RCC 7860 (cell line): ENCODE measurements at places on chromosomes 2 and 18.

DNA sequence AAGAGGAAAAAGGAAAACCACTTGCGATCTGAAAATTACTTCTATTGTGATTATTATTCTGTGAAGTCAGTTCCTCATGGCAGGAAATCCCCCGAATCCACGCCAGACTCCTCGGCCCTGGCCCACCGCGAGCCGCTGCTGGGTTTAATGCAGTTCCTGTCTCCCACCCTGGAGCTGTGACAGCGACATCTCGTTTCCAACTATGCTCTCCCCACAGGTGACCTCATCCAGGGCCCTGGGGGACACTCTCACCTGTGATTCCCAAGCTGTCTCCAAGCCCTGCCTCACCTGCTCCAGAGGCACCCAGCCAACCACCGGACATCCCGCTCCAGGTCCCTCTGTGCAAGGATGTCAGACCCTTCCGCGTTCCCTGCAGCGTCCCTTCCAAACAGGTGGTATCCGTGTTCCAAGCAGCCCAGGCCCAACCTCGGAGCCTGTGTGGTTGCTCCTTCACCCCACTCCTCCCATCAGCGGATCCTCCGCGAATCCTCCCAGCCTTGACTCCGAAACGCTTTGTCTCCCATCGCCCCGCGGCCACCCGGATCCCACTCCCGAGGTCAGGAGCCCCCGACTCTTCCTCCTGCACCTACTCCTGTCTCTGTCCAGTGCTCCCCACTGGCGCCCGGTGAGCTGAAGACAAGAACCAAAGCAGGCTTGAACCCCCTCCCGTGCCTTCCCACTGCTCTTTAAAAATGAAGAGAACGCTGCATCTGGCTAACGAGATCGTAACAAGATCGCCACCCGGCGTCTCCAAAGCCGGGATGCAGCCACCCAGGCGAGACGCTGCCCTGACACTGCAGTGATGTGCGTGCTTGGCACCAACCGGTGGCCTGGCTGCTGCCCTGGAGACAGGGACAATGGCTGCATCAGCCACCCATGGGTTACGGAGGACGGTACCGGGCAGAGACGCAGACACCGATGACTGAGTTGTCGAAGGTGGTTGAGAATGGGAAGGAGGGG is 96.5 kb downstream of the NDUFA10 start:
- DNase-seq: no peak

DNA sequence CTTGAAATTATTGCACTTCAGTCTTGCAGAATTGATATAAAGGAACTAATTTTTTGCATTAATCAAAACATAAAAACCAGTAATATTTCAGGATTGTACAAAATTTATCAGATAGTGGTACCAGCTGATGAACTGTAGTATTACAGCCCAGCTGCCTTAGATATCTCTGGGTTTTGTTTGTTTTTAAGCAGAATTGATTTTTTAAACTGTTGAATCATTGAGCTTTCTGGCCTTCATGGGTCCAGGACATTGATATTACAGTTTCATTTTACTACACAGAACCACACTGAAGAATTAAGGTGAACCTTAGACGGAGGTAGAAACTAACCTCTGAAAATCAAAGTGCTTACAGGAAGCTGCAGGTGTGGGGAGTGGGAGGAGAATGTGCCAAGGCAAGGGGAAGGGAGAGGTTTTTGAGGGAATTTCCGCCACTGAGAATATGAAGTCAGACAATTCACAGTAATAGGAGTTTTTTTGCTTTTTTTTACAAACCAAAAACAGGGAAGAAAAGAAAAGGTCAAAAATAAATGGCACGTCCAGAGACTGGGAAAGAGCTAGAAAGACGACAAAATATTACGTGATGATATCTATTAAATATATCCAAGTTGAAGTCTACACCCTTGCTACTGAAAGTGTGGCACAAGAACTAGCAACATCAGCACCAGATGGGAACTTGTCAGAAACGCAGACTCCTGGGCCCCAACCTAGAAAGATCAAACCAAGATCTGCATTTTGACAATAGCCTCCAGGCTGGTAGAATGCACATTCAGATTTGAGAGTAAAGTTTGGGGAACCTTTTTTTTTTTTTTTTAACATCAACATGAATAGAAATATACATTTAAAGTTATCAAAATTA is 40.8 kb upstream of the SPAG16 start:
- no peak for DNase-seq

GRCh38 chr2:23988371-23988770 is 21.5 kb upstream of the MFSD2B start:
- DNase-seq: no peak

- no peak for DNase-seq
These were observed 172.6 kb upstream of the BCL2L11 start for GRCh38 chr2:110948027-110948674.

DNA sequence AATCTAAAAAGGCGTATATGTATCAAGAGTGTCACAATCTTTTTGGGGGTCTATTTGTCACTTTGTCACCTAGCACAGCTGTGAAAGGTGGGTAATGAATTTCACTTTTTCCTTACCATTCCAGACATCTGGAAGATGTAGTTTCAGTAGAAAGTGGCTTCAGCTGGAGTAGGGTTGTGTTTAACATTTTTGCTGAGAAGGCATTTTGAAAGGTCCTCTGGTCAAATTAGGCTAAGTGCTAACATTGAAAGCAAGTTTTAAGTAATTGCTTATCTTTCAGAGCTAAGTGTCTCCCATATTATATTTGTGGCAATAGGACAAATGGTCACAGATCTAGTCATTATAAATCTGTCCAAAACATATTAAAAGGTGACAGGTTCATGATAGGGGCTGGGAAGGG is 542.1 kb upstream of the SPHKAP start:
- DNase-seq: no peak

GRCh38 chr18:56267334-56267733 is 371.1 kb downstream of the TXNL1 start:
- DNase-seq: no peak

GRCh38 chr2:26945991-26946750 is 24.3 kb upstream of the MAPRE3 start:
- no peak for DNase-seq

- no peak for DNase-seq
These were observed 418.3 kb upstream of the CYRIA start for GRCh38 chr2:17083902-17084301.

- no peak for DNase-seq
These were observed 745.0 kb upstream of the ACVR2A start for GRCh38 chr2:147099845-147100244.

GRCh38 chr2:173942861-173943523 is 22.2 kb downstream of the SP3 start:
- DNase-seq: no peak

GRCh38 chr2:138507267-138507666 is 5.7 kb downstream of the SPOPL start:
- no peak for DNase-seq

GRCh38 chr2:16862471-16862870 is 196.8 kb upstream of the CYRIA start:
- DNase-seq: no peak

- DNase-seq: peak; percentile 25
These were observed 218.6 kb downstream of the DYM start for GRCh38 chr18:49241852-49242251.

- no peak for DNase-seq
These were observed 35.2 kb downstream of the ST3GAL5 start for GRCh38 chr2:85853499-85854165.

DNA sequence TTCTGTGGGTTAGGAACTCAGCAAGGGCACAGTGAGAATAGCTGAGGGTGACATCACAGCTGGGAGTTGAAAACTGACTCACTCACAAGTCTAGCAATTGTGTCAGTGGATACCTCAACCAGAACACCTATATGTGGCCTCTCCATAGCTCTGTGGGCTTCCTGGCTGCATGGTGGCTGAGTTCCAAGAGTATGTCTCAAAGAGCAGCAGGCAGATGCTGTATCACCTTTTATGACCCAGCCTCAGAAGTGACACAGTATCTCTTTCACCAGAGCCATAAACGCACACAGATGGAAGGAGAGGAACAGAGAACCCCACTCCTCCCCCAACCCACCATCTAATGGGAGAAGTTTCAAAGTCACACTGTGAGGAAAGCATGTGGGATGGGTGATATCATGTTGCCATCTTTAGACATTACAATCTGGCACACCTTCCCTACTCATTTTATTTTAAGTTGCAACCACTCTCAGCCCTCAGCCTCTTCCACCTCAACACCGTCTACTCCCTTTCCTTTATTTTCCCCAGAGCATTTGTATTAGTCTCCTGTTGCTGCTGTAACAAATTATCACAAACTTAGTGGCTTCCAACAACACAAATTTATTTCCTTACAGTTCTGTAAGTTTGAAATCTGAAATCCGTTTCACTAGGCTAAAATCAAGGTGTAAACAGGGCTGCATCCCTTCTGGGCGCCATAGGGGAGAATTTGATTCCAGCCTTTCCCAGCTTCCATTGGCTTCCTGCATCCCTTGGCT is 134.6 kb upstream of the SPATS2L start:
- DNase-seq: peak; percentile 60

DNA sequence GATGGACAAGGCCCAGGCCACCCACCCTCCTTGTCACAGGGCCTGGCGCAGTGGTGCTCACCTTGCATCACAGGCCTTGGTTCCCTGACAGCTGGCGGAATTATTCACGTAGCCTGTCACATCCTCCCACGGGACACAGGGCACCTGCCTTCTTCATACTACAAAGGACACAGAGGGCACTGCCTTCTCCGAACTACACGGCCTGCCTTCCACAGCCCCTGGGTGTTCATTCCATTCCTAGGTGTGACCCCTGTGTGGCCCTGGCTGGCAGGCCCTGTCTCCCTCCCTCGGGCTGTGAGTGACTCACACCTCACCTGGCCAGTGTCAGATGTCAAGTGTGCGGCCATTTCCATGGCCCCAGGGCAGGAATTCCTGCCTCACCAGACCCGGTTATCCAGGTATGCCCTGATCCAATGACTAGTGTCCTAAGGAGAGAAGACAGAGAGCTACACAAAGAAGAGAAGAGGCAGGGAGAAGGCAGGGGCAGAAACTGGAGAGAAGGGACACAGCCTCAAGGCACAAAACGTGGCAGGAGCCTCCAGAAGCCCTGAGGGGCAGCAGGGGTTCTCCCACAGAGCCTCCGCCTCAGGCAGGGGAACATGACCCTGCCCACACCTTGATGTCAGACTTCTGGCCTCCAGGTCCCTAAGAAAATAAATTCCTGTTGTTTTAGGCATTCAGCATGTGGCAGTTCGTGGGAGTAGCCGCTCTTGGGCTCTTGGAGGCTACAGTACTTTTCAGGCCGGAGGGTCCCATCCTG is 43.4 kb downstream of the MBP start:
- DNase-seq: no peak

DNA sequence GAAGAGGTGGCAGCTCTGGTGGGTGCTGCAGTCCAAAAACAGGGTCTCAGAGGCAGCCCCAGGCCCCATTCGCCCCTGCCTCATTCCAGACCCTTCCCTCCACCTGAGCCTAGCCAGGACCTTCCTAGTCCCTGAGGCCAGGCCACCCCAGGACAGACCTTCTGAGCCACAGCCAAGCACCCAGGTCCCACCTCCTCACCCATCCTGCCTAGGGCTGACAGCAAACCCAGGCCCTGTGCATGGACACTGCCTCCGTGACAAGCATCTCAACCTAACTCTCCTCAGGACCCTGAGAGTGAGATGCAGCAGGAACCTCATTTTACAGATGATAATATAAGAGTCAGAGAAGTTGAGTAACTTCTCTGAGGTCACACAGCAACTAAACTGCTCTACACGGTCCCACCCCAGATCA is 15.5 kb downstream of the ADRA2B start:
- no peak for DNase-seq

- DNase-seq: peak; percentile 96
These were observed 13.2 kb downstream of the TXNDC2 start for GRCh38 chr18:9898792-9899549.

GRCh38 chr2:75146606-75147332 is 52.6 kb downstream of the TACR1 start:
- no peak for DNase-seq
